ENCODE measurements at places on chromosomes 6 and 20.

DNA sequence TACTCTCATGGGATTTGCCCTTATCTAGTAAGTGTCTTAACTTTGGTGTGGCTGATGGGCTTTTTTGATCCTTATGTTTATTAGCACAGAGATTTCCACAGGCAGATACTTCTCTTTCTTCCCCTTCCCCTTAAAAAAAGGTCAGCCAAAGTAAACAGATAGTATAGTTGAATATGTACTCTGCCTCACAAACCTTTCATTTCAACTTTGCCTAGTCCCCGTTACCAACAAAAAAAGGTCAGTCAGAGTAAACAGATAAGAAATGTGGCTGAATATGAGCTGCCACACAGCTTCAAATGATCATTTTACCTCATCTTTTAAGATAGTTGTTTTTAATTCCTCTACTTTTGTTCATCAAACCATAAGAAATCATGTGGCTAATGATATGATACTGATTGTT is 34.1 kb upstream of the SLC35D3 start:
- no peak for DNase-seq

GRCh38 chr20:55761100-55761499 is 244.2 kb downstream of the CBLN4 start:
- DNase-seq = no peak

- no peak for DNase-seq
These were observed 593.1 kb downstream of the PKHD1 start for GRCh38 chr6:51494342-51494741.

GRCh38 chr6:157595768-157596167 is 214.8 kb downstream of the ZDHHC14 start:
- DNase-seq = no peak

GRCh38 chr20:59988141-59988540 is 29.9 kb downstream of the CDH26 start:
- DNase-seq = no peak

GRCh38 chr6:80932359-80932758 is 820.1 kb downstream of the TENT5A start:
- no peak for DNase-seq

GRCh38 chr6:121858986-121859385 is 423.5 kb downstream of the GJA1 start:
- no peak for DNase-seq

DNA sequence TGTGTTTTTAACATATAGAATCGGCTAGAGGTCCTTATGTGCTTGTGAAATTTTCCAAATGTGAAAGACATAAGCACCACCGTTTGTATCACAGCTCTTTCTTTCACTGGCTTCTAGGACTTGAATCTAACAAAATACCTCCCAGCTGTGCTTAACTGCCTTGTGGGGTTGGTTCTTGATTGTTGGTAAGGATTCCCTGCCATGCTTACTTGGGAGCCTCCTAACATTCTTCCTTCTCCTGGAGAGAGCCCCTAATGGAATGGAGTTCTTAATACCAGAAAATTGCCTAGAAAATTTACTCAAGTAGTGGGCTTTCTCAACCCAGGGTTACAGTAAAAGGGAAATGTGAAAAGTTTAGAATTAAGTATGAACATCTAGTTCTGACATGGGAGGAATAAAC is 121.2 kb downstream of the COL19A1 start:
- no peak for DNase-seq

- no peak for DNase-seq
These were observed 380.3 kb upstream of the JARID2 start for GRCh38 chr6:14865531-14866100.

DNA sequence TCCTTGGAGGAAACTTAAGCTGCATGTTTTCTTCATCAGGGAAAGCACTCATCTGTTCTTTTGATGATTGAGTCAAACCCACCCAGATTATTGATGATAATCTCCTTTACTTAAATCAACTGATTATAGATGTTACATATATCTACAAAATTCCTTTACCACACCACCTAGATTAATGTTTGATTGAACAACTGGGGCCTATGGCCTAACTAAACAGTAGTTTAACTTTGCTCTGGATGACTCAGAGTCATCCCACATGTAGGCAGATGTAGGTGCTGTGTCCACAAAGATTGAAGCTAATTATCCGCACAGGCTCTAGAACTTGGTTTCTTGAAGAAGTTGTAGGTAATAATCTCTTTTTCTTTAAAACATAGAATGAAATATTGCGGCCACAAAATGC is 42.2 kb downstream of the PKIB start:
- no peak for DNase-seq

- no peak for DNase-seq
These were observed 35.9 kb downstream of the BEND3 start for GRCh38 chr6:107079429-107079828.

DNA sequence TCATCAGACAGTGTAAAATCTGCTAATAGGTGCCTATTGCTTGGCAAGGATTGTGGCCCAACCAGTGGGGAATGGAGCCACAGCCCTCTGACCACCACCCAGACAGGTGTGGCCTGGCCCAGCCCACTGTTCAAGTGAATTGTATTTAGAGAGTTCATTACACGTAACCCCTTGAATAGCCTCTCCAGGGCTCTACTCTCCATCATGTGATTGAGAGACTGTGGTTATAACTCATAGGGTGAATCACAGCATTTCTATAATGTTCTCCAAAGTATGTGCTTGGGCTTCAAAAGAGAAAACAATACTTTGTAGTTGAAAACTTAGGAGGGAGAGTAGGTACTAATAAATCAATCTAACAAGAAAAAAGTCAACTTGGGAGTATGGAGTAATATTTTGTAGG is 38.4 kb downstream of the ALDH8A1 start:
- DNase-seq = no peak

- DNase-seq = no peak
These were observed 11.6 kb upstream of the PRND start for GRCh38 chr20:4710106-4710475.

DNA sequence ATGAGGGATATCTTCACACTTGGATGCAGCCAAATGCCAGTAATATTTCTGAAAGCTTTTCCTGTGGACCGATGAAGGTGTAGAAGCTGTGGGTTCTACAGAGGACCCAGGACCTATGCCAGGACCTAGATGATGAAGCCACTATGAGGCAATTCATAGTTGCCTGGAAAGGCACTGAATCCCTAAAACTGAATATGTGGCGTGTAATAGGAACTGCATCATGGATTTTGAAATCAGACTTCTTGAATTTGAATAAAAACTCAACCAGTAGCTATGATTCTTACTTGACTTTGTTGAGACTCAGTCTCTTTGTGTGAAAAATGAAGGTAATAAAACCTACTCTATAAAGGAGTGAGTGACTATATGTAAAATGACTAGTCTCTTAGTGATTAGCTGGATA is 89.9 kb upstream of the SGK1 start:
- no peak for DNase-seq

GRCh38 chr20:15799871-15800270 is 773.4 kb downstream of the KIF16B start:
- no peak for DNase-seq

DNA sequence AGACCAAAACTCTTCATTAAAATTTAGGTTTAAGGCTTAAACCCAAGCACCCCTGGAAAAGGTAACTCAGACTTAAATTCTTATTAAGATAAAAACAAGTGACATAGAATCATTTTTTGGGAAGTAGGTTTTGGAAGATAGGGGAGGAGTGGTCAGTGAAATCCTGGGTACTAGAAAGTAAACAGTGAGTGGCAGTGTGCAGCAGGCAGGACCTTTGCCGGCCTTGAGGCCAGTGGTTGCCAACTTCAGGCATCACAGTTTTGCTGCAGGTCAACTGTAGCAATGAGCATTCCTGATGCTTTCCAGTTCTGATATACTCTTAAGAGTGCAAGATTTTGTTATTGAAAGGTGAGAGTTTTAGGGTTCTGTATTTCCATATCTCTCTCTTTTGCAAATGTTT is 69.3 kb upstream of the SUPT3H start:
- no peak for DNase-seq

GRCh38 chr20:57162362-57162652 is 104.1 kb downstream of the BMP7 start:
- no peak for DNase-seq

GRCh38 chr6:55445648-55446204 is 118.5 kb downstream of the GFRAL start:
- peak; percentile 56 for DNase-seq

GRCh38 chr20:47453167-47453782 is 48.4 kb upstream of the NCOA3 start:
- no peak for DNase-seq

DNA sequence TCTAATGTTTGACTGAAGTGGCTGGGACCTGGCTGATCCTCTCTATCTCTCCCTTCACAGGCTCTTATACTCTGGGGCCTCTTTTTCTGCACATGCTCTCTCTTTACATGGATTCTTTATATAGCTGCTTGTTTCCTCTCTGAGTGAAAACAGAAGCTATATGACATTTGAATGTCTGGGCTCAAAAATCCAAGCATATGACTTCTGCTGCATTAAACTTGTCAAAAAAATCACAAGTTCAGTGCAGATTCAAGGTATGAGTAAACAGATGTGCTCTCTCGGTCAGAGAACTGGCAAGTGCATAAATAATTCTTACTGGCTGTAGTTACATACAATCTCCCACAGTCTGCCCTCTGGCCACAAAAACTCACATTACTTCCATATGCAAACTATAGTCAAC is 96.6 kb downstream of the LCA5 start:
- DNase-seq = no peak

DNA sequence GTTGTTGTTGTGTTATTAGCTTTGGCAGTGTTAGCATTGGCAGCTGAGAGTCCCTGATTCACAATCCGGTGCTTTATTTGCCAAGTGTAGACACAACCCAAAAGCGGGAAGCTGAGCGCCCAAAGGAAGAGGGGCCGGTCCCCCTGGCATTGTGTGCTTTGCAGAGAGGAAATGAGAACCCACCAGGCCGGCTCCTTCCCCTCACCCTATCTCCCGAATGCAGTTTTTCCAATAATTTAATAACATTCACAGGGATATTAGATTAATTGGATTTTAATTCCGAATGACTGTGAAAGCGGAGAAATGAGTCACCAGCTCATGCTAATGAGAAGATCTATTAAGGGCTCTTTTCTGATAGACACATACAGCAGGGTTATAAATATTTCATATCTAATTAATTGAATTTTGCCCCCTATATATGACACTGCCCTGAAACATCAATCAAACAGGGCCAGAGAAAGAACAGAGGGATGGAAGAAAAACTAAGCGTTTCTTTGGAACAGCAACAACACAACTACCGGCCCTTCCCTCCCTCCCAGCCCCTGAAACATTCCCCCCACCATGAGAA is 143.8 kb downstream of the MBOAT1 start:
- no peak for DNase-seq

GRCh38 chr20:12090920-12091319 is 173.2 kb downstream of the BTBD3 start:
- DNase-seq = no peak

DNA sequence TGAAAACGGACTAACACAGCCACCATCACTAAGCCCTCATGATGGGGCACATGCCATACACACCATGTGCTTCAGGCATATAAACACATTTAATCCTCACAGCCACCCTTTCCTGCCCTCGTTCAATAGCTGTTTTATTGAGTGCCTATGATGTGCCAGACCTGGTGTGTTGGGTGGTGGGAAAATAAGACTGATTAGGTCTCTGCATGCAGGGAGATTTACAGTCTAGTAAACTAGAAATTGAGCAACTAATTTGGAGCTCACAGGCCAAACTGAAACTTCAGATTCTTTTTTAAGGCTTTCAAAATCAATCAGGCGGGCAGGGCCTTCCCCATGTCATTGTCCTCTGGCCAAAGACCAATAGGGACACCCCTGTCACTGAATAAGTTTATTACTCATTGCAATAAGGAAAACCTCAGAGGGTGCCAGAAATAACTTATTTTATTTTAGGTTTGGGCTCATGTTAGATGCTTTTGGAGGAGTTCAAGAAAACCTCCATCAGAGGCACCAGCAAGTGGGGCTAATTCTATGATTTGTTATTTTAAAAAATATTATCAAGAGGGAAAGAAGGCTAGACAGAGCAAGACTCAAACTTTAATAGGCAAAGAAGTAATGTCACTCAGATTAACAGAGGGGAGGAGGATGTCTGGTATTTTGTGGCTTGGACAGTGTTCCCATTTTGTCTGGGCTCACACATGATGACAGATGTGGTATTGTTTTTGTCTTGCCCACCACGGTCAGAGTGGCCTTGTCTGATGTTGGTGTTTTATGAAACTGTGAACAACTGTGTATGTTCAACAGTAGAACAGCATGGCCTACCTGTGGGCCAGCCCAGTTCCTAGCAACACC is 12.0 kb downstream of the ZFP64 start:
- DNase-seq = no peak

DNA sequence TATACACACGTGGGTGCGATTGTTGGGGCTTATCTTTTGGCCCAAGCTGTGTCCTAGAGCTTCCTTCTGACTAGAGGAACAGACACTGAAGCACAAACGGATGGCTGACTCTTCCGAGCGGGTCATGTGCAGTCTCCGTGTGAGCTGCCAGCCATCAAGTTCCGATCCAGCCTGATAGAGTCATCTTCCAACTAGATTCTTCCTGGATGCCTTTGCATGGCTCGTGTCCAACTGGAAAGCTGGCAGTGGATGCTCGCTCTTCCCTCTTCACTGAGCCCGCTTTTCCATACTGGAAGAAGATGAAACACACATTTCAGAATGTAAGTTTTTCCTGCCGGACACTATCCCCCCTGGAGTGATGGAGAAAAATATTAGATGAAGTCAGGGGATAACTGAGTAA is 148.1 kb downstream of the SCML4 start:
- no peak for DNase-seq

- no peak for DNase-seq
These were observed 67.6 kb upstream of the LYRM2 start for GRCh38 chr6:89706121-89706520.

- DNase-seq = no peak
These were observed 12.1 kb upstream of the MICAL1 start for GRCh38 chr6:109467696-109468095.

DNA sequence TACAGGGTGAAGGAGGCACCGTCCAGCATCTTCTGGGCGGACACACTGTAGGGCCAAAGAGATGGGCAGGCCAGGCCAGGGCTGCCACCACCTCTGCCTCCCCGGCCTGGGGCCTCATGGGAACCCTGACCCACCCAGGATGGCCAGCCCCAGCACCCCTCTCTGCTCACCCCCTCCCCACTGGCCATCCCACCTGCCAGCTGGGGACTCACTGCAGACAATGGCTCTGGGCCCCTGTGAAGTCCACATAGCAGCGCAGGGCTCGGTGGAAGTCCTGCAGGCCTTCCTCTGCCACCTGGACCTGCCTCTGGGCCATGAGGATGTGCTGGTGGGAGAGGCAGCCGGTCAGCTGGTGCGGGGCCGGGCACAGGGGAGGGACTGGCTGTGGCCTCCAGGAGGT is 3.6 kb upstream of the C20orf144 start:
- no peak for DNase-seq

GRCh38 chr20:8228315-8228714 is 96.2 kb downstream of the PLCB1 start:
- no peak for DNase-seq
